OCI-M1 (cell line): ENCODE measurements at places on chromosomes 13 and 19.

DNA sequence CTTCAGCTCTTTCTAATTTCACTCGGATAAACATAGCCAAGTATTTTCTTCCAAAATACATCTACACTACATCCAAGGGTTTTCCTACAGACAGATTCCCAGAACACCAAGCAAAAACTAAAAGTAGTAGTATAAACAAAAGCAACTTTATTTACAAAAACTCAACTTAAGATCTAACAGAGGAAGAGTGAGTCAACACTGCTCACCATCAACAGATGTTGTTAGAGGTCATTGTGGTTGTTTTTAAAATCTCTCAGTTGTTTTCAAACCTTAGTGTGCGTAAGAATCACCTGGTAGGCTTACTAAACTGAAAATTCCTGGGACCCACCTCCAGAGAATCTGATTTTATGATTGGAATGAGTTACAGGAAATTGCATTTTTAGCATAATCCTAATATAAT lies 631.7 kb upstream of the SGCG start:
- DNase-seq, result no peak

DNA sequence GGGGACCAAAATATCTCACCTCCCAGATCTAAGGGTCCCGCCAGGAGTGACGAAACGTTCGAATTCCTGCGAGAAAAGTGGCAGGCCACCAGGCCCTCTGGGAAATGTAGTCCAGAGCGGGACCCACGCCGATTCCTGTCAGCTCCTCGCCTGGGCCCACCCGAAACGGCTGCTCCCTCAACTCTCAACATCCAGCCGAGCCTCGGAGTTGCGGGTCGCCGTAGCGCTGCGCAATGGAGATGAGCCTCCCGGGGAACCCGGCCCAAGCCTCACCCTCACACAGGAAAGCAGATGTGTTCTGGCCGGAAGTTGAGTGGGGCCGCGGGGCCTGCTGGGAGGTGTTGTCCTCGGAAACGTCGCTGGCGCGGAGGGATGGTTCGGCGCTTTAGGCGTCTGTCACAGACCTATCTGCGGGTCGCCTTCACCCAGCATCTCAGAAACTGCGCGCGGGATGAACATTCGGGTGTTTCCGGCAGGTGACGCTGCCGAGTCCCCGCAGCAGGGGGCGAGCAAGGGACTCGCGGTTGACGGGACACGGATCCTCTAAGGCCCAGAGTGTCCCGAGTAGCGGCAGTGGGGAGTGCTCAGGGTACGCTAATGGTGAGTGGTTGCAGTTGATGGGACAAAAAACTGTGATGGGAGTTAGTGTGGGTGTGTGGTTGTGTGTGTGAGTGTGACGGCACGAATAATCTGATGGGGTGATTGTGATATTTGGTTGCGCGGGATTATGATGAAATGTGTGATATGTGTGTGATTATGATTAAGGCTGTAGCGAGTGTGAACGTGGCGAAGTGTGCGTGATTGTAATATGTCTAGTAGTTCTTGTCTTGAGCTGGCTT lies at the start of the genes ZNF568 and ZNF829:
ZNF568 (plus strand) TSS at position 341 of the 839 bp plus-strand sequence. CDS start 6,439 bp downstream, outside the sequence.
ZNF829 (minus strand) TSS at position 300 of the 839 bp plus-strand sequence. CDS start 1,124 bp downstream, outside the sequence.
- DNase-seq, result peak; percentile 99

GRCh38 chr19:29596885-29597525 lies 9.1 kb upstream of the POP4 start:
- peak; percentile 43 for DNase-seq

- DNase-seq, result peak; percentile 96
These were observed 868 bp upstream of the EGLN2 start for GRCh38 chr19:40797963-40798682.

GRCh38 chr13:98869408-98870090 lies 108.3 kb downstream of the DOCK9 start:
- no peak for DNase-seq

DNA sequence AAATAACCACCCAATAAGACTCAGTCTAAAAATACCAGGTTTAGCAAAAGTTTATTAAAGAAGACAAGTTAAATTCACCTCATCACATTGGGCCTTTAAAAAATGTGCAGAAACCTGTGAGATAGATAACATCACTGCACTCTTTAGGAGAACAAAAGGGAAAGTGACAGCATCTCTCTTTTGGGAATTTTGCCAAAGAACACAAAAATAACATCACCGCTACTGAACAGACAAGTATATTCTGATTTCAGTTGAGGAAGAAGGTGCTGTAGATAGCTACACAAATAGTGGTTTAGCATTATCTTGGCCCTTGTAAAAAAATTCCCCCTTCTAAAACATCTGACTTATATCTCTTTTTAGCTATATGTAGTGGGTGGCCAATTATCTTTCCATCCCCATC lies 244.7 kb downstream of the VWA8 start:
- DNase-seq, result no peak

DNA sequence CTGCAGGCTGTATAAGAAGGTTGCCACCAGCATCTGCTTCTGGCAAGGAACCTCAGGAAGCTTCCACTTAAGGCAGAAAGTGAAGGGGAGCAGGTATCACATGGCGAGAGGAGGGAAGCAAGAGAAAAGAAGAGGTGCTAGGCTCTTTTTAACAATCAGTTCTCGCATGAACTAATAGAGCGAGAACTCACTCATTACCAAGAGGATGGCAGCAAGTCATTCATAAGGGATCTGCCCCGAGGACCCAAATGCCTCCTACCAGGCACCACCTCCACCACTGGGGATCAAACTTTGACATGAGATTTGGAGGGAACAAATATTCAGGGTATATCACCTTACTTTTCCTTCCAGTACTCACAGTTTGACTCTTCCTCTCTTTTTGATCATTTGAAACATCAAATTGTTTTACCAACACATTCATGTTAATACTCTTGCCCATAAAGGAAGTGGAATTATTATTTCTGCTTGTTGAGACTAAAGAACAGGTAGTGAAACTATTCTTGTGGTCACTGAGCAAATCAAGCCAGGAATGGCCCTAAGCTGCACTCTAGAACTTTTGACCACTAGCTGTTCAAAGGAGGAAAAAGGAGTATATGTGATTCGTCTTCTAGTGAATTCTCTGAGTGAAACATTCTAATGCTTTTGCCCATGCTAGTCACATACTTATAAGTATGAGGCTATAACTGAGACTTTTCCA lies 45.0 kb downstream of the LACC1 start:
- DNase-seq, result no peak

DNA sequence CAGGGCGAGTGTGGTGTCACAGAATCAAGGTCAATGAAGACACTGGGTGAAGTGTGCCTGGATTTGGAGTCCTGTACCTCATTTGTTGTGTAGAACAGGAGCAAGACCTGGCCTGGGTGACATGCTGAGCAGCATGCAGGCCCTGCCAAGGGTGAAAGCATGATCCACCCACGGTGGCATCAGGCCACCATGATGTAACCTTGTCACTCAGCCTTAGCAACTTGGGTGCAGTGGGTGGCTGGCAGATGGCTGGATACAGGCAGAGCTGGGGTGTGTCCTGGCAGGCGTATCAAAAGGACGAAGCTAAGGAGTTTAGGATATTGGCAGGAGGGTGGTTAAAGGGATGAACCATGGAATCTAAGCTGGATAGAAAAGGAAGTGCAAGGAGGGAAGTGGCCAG lies 10.3 kb downstream of the THSD1 start:
- no peak for DNase-seq

- no peak for DNase-seq
These were observed 1109.0 kb downstream of the UQCRFS1 start for GRCh38 chr19:28103921-28104320.

DNA sequence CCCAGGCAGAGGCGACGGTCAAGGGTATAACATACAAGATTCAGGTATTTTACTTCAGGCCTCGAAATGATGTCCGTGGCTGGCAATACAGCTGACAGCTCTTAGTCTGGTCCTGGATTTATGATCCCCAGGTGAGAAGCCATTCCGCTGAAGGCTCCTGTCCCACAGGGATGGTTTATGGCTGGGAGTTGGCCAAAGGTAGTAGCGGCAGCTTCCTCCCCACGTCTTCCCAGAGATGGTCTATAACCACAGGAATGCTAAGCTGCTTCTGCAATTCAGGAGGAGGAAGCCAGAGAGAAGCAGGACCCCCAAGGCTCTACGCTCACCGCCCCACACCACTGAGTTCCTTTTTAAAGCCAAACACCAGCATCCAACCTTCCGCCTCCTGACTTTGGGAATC lies 27.1 kb downstream of the OLFM2 start:
- no peak for DNase-seq

GRCh38 chr13:62625214-62625881 lies 1209.7 kb upstream of the PCDH20 start:
- DNase-seq, result no peak

- DNase-seq, result no peak
These were observed 108.9 kb downstream of the ZAR1L start for GRCh38 chr13:32206097-32206740.

- no peak for DNase-seq
These were observed 25.2 kb downstream of the CRTC1 start for GRCh38 chr19:18708452-18709231.

DNA sequence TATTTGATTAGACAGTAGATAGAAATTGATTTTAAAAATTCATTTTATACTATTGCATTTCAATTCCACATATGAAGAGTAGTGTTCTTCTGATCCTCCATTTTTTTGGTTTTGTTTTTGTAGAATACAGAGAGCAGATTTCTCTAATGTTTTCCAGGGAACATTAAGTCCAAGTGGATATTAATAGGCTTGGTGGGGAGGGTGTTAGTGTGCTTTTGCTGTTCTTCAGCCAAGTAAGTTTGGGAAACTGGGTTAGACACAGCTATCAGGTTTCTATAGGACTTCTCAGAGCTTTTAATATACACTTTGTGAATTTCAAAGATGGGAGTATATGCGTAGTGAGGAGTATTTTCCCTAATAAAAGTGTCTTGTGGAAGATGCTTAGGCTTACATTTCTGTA lies 21.8 kb downstream of the NAA16 start:
- no peak for DNase-seq

DNA sequence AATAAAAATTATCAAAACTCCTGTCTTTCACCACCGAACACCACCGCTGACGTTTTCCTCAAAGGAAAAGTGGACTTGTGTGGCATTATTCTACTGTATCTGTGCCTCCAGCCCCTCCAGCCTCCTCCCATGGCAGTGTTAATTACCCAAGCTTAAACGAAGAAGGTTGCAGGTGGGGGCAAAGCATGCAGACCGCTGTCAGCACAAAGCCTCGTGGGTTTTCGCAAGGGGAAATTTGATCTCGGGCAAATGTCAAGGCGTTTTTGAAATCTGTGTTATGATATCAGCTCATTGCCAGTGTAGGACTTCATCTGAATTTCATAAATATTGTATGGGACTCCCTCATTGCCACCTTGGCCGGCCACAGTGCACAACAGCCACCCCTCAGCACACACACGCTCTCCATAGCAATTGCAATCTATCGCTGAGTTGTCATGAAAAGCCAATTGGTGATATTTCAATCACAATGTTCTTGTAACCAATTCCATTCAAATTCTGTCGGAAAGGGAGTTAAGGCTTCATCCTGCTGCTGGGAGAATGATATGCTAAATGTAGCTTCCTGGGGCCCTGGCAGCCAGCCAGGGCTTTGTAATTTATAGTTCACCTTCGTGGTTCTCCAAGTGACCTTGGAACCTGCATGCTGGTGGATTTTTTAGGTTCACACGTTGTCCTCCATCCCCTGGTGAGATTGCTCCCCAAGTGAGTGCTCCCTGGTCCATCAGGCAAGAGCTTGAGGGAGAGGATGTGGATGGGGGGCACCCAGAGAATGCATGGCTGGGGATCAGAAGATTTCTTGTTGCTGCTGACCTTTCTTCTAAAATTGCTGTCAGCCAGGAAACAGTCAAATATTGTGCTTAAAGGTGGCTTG lies 16.6 kb downstream of the CHST8 start:
- no peak for DNase-seq

DNA sequence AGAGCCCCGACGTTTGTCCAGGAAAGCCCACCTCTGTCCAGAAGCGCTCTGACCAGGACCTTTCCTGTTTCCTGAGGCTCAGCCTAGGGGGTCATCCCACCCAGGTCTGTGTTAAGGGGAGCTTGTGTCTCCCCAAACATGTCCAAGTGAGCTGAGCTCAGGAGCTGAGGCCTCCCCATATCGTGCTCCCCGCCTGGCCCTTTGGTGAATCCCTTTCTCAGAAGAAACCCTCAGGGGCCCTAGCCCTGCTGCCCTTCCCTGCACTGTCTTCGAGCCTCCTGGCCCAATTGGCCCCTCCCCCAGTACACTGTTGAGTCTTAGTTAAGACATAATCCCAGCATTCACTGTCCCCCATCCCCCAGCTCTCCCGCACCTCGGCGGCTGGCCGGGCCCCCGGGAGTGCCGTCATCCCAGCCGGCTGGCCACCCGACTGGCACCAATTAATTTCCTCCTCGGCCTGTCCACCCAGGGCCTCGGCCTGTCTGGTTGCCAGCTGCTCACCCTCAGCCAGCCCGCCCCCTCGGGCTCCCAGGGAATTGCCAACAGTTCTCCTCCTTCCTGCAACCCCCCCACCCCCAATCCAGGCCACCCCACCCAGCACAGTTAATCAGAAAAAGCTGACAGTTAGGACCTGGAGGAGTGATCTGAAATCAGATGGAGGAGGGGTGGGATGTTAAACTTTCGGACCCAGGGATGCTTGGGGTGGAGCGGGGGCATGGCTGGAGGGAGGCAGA lies 13.6 kb downstream of the IER2 start:
- peak; percentile 89 for DNase-seq

GRCh38 chr19:3358689-3359014 lies 7.7 kb upstream of the NFIC start:
- DNase-seq, result no peak

GRCh38 chr13:23323946-23324709 lies 109.4 kb downstream of the SACS start:
- no peak for DNase-seq

- no peak for DNase-seq
These were observed 37.8 kb downstream of the STOML3 start for GRCh38 chr13:38952827-38953226.

DNA sequence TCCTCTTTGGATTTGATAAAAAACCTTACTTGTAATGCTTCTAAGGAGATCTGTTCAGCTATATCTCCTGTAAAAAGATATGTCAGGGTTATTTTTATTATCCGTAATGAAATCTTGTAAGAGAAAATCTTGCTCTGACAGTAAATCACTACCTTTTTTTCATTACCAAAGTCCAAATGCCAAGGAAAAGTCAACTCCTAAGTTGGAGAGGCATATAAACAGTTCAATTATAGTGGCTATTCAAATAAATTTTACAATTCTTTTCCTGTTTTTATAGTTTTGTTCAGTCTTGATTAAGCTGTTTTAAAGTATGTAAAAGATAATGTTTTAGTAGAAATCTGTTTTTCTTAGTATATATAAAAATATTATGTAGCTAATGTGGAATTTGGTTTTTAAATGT lies 9.0 kb downstream of the KCTD4 start:
- no peak for DNase-seq

DNA sequence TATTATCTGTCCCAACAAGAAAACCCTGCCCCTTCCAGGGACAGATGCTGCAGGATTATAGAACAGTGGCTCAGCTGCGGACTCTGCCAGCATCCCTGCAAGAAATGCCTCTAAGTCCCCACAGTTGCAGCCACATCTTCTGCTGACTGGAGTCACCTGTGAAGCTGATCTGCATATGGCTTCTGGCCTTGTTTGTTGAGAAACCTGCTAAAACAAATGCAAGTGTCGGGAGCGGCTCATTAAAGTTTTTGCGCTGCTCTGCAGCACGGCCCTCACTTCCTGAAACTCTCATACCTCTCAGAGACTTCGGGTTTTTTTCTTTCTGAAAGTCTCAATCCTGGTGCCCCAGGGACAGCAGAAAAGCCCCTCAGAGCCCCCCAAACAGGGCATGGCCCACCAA lies 725.0 kb downstream of the UQCRFS1 start:
- DNase-seq, result no peak
